ENCODE measurements at places on chromosomes 16 and 17.

GRCh38 chr17:20098314-20098713 is 89.2 kb downstream of the SPECC1 start:
- DNase-seq = no peak

DNA sequence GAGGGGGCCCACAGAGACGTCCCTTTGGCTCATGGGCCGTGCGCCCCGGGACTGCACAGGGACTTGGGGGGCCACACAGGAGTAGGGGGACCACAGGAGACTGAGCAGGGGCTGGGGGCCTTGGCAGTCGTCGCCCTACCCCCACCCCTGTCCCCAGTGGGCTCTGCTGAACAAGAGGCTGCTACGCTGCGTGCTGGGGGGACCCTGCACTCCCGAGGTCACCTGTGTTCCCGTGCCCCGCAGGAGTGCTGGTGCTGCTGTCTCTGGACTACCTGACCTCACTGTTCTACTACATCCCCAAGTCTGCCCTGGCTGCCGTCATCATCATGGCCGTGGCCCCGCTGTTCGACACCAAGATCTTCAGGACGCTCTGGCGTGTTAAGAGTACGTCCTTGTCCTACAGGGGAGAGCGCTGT is 14.4 kb upstream of the RNF213 start:
- no peak for DNase-seq

DNA sequence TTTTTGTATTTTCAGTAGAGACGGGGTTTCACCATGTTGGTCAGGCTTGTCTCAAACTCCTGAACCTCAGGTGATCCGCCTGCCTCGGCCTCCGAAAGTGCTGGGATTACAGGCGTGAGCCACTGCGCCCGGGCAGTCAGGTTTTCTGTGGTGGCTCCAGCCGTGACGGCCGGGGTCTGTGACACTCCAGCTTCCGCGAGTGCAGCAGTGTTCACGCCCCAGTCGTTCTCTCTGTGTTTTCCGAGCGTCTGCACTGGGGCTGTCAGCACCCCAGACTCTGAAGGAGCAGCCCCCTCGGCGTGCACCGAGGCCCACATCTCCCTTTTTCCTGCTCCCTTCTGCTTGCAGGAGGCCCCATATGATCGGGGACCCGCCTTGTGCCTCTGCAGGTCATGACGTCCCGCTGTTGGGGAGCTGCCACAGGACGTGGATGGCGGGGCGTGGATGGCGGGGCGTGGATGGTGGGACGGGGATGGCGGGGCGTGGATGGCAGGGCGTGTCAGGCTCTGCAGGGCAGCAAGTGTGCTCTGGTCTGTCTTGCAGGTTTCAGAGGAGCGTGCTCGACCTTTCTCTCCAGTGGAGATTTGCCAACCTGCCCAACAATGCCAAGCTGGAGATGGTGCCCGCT is 5.7 kb downstream of the ASPSCR1 start:
- no peak for DNase-seq

DNA sequence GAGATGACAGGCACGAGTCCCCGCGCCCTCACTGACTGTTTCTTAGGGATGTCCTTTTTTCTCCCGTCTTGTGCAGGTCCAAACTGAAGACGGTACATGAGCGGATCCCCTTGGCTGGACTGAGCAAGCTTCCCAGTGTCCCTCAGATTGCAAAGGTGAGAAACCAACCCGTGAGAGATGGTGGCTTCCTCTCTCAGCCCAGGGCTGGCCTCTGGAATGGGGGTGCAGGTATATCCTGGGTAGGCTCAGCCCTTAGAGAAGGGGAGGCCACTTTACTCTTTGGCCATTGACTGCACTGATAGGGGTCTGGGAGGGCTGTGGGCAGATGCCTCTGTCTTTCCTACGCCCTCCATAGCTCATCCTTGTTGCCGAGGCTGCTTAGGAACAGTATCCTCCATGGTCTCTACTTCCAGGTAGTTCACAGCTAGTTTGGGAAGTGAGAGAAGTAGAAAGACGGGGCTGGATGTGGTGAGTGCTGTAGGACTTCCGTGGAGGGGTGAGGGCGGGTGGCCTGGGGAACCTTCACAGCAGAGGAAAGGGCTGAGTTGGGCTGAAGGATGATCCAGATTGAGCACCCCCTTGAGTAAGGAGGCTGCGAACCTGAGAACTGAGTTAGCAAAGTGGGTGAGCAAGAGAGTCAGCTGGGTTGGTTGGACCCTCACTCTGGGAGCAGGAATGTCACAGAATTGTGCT is 83.0 kb downstream of the OR1D5 start:
- no peak for DNase-seq

- no peak for DNase-seq
Measured at GRCh38 chr17:48563385-48563838, 14.7 kb downstream of the HOXB4 start.

DNA sequence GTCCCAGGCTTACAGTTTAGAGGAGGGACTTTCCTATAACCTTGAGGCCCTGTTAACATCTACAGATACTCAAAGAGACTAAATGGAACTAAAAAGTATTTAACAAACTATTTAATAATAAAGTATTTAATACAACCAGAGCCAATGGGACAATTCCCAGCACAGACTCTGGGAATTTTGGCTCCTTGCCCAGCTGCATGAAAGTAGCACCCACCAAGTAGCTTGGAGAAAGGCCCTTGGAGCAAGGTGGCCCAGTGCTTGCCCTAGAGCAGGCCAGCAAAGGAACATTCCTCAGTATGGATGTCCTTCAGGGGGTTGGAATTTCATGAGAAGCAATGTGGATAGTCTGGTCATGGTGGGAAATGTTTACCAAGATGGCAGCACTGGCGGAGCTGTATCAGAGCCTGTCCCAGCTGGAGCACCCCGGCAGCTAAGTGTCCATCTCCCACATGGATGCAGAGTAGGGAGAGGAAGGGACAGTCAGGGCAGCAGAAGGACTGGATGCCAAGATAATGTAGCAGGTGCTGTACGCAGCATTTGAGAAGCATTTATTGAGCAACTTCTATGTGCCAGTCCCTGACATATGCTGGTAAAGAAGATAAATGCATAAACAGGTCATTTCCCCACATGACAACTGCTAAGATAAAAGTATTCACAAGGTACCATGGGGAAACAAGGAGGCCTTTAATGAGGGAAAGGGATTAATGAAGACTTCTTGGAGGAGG is 5.2 kb upstream of the SMARCD2 start:
- DNase-seq = no peak

- no peak for DNase-seq
Measured at GRCh38 chr16:19573997-19574396, 18.5 kb downstream of the VPS35L start.
